ENCODE measurements at places on chromosomes 3 and 15.

- DNase-seq = no peak
Observed at GRCh38 chr3:160929595-160929994, 173.6 kb downstream of the PPM1L start.

DNA sequence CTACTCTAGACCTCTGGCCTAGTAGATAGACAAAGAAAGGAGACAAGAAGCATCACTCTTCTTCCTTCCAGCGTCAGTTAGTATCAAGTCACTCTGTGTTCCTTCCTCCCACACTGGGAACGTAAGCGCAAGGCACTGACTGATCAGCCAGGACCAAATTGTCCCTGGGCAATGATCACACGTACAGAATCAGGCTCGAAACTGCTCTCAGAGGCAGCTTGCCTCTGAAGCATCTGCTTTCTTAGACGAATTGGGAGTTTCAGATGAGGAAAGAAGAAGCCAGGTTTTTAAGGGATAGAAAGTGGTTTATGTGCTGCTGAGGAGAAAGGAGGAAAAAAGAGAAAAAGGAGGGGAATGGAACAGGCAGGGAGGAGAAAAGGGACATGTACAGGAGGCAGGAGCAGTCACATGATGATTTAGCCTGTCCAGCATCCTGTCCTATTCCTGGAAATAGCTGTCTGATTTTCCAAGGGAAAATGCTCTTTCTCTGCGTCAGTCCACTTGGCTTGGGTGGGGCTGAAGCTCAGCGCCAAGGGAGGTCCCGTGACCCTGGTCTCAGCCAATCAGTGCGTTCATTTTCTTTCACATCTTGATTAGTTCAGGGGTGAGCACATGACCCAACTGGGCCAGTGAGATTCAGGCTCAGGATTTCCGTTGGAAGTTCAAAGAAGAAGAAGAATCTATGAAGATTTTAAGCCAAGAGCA is 102.0 kb upstream of the PRICKLE2 start:
- no peak for DNase-seq

DNA sequence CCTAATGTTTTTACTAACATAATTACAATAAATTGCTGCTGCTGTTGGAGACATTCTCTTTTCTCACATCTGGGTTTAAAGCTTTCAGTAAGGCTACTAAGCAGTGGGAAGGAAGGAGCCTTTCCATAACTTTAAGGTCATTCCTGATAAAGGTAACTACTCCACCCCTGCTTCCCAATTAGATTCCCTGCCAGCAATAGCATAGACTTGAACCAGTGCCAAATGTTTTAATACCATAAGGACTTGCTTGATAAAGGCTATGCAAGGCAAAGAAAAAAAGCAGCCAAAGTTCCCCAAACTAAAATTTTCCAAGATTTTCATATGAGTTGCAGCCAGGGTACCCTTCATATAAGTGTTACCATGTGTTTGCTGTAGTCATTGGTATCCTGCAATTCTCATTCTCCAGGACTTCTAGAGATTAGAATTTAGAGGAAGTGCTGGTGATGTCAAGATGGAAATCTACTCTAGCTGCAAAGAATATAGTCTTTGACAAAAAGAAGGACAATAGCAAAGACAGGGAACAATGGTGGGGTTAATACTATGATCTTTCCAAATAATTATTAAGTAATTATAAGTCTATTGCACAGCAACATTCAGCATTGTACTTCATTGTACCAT is 106.1 kb downstream of the FILIP1L start:
- no peak for DNase-seq

DNA sequence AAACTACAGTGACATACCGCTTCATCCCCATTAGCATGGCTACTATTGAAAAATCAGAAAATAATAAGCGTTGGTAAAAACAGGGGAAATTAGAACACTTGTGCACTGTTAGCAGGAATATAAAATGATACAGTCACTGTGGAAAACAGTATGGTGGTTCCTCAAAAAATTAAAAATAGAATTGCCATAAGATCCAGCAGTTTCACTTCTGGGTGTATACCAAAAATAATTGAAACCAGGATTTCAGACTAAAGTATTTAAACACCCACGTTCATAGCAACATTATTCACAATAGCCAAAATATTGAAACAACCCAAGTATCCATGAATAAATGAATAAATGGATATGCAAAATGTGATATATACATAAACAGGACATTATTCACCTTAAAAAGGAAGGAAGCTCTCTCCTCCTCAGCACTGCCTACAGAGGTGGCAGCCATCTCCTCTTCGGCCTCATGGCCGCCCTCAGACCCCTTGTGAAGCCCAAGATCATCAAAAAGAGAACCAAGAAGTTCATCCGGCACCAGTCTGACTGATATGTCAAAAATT is 34.1 kb downstream of the NGLY1 start:
- no peak for DNase-seq

- DNase-seq = no peak
Observed at GRCh38 chr3:47444103-47444502, 31.6 kb downstream of the SCAP start.

DNA sequence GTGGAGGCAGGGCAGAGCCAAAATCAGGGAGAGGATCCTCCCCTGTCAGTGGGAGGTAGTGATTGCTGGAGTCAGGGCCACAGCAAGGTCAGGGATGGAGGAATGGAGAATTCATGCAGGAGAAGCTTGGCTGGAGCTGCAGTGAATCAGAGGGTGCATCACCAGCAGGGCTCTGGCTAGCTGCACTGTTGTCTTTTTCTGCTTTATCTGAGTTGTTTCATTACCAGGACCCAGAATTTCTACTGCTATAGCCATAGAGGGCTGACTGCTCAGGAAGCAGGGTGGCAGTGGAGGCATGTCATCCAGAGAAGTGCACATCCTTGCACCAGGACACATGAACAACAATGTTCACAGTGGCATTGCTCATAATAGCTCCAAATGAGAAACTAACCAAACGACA is 113.5 kb upstream of the GALNT15 start:
- no peak for DNase-seq

- DNase-seq = no peak
Observed at GRCh38 chr3:59316688-59317275, 267.0 kb upstream of the CFAP20DC start.

DNA sequence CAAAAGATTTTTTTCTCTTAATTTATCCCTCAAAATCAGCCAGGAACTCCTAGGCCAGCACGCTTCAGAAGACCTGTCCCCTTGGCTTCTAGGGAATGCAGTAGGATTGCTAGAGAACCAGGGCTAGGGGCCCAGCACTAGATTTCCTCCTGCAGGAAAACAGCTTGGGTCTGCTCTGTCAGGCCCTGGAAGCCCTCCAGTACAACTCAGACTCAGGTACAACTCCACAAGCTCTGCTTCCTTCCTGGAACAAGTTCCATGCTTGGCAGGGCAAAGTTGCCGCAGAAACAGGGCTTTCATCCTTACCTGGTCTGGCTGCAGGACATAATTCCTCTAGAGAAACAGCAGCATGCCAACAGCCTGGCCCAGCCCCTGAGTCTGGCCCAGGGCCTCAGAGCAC is 96.1 kb upstream of the CTNNB1 start:
- no peak for DNase-seq

- DNase-seq = no peak
Observed at GRCh38 chr15:45268135-45268534, 16.1 kb downstream of the SLC28A2 start.

DNA sequence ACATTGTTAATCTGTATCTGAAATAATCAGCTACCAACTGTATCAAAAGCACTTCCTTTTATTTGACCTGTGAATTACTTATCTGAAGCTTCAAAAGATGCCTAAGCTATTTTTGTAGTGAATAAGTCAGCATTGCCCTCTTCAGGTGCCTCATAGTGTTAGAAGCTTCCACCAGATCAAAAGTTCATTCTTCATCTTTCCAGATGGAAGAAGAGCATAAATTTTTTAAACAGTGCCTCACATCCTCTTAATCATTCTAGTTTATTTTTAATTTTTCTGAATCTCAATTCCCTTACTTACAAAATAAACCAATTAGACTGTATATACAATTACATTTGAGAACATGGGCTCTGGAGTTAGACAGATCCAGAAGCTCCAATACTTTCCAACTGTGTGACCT is 65.0 kb downstream of the MYO5A start:
- no peak for DNase-seq

DNA sequence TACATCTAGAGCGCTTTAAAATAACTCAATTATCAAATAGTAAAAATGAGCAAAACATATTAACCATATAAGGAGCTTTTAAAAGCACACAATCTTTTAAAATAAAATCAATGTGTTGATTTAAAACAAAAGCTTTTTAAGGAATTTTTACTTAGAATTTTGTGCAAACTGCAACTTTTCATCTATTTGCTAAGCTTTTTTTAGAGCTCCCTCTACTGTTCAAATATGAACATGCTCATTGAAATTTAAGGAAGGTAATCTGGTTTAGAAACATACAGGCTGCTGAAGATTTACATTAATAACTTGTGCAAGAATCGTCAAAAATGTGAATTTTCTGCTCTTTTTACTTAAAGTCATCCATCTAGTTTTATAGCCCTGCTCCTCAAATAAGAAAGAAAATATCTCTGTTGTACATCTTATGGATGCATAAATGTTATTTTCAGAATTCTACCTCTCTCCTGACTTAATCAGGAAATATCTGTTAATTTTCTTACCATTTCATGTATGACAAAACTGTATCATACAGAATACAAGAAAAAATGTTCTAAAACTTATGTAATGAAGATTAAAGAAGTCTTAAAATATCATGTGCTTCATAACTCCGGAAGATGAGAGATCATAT is 469.4 kb upstream of the ROBO2 start:
- DNase-seq = no peak

- no peak for DNase-seq
Observed at GRCh38 chr15:57405133-57405532, 28.8 kb downstream of the CGNL1 start.

DNA sequence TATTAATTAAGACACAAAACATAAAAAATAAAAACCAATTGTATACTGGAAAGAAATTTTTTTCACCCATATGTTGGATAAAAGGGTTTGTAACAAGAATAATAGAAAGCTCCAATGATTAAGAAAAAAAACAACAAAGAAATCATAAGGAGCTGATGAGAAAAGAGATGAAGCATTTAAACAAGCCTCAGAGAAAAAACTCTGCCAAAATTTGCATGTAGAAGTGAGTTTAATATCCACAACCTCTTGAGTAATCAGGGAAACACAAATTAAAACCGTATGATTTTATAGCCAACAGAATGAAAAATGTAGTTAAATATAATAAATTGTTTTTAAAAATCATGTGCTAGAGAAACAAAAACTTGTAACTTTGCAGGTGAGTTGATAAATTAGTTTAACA is 192.9 kb downstream of the BCHE start:
- DNase-seq = no peak

DNA sequence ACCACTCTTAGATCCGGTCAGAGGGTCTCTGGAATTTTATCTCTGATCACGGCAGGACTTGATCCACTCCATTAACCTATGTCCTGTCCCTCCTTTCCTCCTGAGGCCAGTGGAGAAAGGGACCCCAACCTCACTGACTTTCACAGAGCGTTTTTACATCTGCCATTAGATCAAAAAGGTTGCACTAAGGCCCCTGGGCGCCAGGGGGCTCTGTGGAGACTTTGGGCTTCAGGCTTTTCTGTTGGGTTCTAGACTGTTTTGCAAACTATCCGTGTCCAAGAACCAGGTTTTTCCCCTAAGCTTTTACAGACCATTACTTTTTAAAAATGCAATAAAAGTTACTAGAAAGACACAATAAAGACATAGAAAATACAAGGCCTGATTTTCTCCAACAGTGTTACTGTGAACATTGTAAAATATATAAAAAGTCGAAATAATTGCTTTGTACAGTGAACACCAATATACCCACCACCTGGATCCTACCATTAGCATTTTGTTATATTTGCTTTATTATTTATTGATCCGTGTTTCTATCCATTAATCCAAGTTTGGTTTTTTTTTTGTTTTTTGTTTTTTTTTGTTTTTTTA is 159.7 kb downstream of the POLR2M start:
- peak; percentile 37 for DNase-seq

Measured in activated CD4-positive, alpha-beta T cell treated with anti-CD3 and anti-CD28 coated beads for 24 hours (primary cell).